ENCODE measurements at places on chromosomes 7 and 10.

- no peak for DNase-seq
Measured at GRCh38 chr10:753530-753929, 64.1 kb upstream of the DIP2C start.

- no peak for DNase-seq
Measured at GRCh38 chr10:49153971-49154370, 20.1 kb upstream of the FAM170B start.

- DNase-seq = no peak
Measured at GRCh38 chr10:132371641-132372081, 25.3 kb upstream of the PWWP2B start.

DNA sequence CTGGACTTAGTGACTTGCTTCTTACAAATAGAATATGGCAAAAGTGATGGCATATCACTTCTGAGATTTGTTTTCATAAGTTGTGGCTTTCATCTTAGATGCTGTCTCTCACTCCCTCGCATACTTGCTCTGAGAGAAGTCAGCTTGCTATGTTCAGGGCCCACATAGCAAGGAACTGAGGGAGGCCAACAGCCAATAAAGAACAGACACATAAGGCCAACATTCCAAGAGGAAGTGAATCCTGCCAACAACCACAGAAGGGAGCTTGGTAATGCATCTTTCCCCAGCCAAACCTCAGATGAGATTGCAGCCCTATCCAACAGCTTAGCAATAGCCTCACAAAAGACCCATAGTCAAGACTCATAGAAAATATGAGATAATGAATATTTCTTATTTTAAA, 39.2 kb upstream of the DMTF1 start:
- no peak for DNase-seq

- DNase-seq = no peak
Measured at GRCh38 chr7:29243910-29244655, 49.5 kb downstream of the CHN2 start.

DNA sequence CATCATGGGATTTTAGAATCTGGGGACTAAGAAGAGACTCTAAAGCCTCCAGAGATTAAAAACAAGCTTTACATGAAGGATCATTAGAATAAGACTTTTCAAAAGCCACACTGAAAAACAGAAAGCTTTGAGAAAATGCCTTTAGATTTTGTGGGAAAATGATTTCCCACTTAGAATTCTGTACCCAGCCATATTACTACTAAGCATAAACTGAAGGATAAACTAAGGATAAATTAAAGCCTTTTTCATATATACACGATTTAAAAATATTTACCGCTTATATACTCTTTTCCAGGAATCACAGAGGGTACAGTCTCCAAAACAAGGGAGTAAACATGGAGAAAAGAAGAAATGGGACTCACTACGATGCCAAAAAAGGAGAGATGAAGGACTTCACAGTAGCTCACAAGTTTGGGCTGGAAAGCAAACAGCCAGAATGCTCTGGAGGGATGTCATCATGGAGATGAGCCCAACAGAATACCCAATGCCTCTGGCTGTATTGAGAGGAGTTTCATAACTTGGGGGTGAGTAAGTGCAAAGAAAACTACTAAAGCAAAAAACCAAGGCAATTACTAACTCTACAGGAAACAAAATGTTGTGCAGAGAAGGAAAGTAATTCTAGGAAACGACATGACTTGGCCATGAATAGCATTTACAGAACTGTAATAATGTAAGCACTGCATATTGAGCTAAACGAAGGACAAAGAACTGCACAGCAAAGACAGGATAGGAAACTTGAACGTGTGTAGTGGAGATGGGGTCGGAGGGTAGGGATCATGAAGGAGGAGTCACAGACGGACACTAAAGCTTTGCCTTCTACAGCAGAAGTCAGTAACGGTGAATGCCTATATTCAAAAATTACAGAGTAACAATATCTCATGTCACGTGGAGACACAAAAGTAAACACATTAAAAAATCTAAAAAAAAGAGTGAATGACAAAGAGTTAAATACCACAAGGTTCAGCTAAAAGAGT, 61.4 kb upstream of the ASAH2 start:
- no peak for DNase-seq

DNA sequence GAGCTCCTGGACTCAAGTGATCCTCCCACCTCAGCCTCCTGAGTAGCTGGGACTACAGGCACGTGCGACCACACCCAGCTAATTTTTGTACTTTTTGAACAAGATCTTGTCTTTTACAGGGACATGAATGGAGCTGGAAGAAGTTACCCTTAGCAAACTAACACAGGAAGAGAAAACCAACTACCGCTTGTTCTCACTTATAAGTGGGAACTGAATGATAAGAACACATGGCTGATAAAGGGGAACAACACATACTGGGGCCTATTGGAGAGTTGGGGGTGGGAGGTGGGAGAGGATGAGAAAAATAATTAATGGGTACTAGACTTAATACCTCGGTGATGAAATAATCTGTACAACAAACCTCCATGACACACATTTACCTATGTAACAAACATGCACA, 70.9 kb upstream of the INHBA start:
- no peak for DNase-seq

- no peak for DNase-seq
Measured at GRCh38 chr7:45580053-45580872, 6.1 kb downstream of the ADCY1 start.

GRCh38 chr7:74212661-74213060, 2.9 kb downstream of the LAT2 start:
- DNase-seq = no peak

GRCh38 chr10:43892062-43892770, 243.5 kb upstream of the ZNF32 start:
- DNase-seq = no peak

GRCh38 chr7:23012186-23012585, 1.7 kb downstream of the HYCC1 start:
- DNase-seq = no peak

DNA sequence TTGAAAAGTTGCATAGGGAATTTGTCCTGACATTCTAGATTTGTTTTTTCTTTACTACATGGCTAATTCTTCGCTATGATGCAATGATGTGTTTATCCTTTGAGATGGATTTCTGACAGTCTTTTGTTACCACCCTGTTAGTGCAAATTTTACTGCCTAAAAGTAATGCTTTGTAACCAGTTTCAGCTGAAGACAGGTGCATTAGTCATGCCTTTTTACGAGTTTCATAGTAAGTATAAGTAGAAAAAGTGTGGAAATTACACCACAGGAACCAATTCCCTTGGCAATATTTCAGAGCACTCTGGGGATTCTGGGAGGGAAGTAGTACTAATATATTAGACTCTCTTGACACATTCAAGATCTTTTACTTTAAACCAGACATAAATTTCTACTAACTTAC, 257.8 kb upstream of the DKK1 start:
- no peak for DNase-seq

DNA sequence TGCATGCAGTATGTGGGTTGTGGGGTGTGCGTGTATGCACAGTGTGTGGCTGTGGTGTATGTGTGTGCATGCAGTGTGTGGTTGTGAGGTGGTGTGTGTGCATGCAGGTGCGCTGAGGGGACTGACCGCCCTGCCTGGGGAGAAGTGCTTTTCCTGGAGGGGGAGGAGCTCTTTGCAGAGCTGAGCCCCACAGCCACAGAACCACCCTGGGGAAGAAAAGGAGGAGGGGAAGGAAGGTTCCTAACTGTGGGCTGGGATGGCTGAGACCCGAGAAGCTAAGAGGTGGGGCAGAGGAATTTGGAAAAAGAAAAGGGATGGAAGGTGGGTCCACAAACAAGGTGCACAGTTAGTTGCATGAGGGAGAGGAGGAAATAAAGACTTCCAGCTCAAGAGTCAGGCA, at the start of gene TRPV5:
Gene TRPV5 (minus strand): TSS at position 123 of the 400 bp plus-strand sequence. CDS start 287 bp downstream, outside the sequence.
- DNase-seq = no peak

GRCh38 chr7:143480501-143480900, 2.8 kb downstream of the TAS2R41 start:
- DNase-seq = no peak

- DNase-seq = no peak
Measured at GRCh38 chr7:103824251-103824650, 165.2 kb downstream of the RELN start.

Measured in NCI-H446 treated with DMSO at 0.1 percent for 48 hours (cell line).